ENCODE measurements at places on chromosomes 6 and 20.

- DNase-seq = peak; percentile 95
These were observed 9.0 kb downstream of the LRP11 start for GRCh38 chr6:149855040-149855654.

DNA sequence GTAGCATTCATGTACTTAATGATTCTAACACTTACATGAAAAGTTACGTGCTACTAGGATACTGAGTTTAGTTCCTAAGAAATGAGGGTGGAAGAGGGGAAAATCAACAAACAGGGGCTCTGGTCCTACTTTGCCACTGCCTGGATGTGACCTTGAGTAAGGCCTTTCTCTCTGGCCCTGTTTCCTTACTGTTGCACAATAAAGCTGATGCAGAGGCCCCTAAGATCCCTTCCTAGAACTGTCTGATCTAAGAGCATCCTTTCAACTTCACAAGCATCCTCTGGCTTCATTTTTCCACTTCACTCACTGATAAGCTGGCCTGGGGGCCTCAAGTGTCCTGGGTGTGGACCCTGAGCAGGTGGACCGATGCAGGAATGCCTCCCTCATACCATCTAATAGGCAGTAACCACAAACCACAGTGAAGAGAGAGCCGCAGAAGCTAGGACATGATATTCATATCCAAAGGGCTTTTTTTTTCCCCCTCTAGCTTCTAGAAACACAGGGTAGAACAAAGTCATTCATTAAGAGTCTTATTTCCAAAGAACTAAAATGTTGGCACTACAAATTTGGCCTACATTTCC lies 21.6 kb downstream of the FKBP1A start:
- DNase-seq = no peak

- no peak for DNase-seq
These were observed 114.7 kb downstream of the ERMARD start for GRCh38 chr6:169866140-169866534.

- DNase-seq = no peak
These were observed 64.3 kb upstream of the MLN start for GRCh38 chr6:33868141-33868540.

DNA sequence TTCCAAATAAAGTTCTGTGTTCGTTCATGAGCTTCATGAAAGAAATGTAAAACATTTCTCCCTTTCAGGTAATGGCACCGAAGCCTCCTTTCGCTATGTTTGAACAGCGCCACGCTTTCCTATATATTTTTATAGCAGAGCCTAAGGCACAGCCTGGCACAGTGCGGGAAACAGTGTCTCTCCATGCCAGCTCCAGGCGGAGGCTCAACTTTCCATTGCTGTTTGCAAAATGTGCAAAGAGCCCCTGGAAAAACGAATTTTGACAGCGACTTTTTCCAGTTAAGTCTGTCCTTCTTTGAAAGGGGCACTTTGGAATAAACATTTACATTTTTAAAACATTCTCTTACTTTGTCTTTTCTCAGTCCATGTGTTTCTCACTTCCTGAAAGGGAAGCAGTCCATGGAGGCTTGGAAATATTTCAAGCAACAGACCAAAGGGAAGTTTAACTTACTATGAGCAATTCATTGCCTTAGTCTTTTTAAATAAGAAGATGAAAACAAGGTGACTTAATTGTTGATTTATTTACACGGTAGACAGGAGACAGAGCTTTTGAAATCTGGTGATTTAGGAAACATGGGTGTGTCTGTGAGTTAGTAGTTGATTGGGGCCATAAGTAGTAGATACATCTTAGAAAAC lies 769 bp downstream of the CCN6 start:
- no peak for DNase-seq

Data from cardiac fibroblast (primary cell).